Endothelial cell (in vitro differentiated cells): ENCODE measurements at places on chromosomes 5 and 9.

DNA sequence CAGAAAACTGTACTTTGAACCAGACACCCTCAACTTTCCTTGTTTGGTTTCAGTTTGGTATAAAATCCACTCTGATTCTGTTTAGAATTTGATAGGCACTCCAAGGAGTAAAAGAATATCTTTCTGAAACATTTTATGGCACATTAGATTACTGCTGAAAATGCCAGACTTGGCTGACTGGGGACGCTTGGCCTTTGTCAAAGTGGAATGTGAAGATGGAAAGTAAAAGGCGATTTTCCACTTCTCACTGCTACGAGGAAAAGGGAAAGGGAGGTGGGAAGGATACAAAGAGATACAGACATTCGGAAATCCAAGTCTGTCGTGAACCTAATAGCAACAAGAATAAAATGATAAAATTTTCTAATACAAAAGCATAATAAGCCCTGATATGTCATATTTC is 203.9 kb downstream of the DMRT2 start:
- no peaks in the 10 kb centered on the region for H3K27me3 ChIP-seq
- H3K4me1 ChIP-seq: no peaks in the 10 kb centered on the region
- no peak overlapping the region for H3K4me3 ChIP-seq
- DNase-seq: no peak
- no peak overlapping the region for H3K27ac ChIP-seq

DNA sequence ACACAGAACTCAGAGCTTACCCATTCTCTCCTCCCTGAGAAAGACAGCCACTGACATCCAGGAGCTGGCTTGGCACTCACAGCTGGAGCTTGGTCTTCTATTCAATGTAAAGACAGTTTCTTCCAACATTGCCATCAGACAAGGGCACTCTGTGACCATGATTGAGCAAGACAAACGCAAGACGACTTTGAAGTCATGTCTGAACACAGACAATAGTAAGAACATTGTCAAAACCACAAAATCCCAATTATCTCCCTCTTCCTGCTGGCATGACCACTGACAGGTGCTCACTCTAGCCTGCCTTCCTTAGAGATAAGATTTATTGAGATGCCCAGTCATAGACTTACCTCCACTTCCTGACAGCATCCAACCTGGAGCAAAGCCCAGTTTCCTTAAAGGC is 328.0 kb downstream of the MSX2 start:
- no peaks in the 10 kb centered on the region for H3K36me3 ChIP-seq
- no peak overlapping the region for H3K4me3 ChIP-seq
- H3K4me1 ChIP-seq: no peaks in the 10 kb centered on the region
- H3K27ac ChIP-seq: no peak overlapping the region
- H3K27me3 ChIP-seq: no peaks in the 10 kb centered on the region
- DNase-seq: no peak

GRCh38 chr5:121805911-121806310 is 45.8 kb upstream of the FTMT start:
- H3K36me3 ChIP-seq: no peaks in the 10 kb centered on the region
- DNase-seq: no peak
- H3K4me3 ChIP-seq: no peak overlapping the region
- no peak overlapping the region for H3K27ac ChIP-seq
- H3K4me1 ChIP-seq: no peaks in the 10 kb centered on the region

DNA sequence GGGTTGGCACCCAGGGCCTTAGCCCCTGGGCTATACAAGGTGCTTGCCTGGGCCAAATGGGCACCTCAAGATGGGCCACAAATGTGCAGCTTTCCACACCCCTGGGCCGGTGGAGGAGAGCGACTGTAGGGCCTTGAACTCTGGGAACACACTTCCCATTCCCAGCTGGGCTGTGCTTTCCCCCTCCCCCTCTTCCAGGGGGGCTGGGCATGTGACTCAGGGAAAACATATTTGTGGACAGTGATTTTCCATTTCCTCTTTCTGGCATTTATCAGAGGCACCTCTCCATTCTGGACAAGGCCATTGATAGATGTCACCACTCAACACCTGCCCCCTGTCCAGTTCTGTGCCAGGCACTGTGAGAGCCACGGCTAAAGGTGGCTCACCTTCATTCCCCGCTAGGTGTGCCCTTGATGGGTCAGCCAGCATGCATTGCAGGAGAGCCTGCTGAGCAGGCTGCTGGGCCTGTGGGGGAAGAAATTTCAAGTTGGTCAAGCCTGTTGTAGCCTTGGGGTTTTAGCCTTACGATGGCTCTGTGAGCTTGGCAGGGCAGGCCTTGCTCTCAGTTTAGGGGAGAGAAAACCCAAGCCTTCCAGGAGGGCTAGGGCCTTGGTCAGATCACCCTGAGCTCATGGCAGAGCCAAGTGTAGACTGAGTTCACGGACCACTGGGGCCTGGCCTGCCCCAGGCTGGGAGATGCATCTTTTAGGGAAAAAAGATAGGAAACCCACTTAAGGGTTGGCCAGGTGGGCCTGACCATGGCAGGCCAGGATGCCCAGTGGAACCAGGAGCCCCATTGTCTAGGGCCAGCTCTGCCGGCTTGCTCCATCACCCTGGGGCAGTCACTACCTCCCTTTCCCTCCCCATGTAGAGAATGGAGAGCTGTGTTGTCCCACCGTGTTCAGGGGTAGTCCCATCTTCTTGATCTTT is 113.9 kb downstream of the DAB2IP start:
- H3K36me3 ChIP-seq: peaks cover 42% of the 10 kb centered on the region
- H3K27ac ChIP-seq: peak overlapping the region; percentile 52
- peaks cover 23% of the 10 kb centered on the region for H3K4me1 ChIP-seq
- DNase-seq: no peak

DNA sequence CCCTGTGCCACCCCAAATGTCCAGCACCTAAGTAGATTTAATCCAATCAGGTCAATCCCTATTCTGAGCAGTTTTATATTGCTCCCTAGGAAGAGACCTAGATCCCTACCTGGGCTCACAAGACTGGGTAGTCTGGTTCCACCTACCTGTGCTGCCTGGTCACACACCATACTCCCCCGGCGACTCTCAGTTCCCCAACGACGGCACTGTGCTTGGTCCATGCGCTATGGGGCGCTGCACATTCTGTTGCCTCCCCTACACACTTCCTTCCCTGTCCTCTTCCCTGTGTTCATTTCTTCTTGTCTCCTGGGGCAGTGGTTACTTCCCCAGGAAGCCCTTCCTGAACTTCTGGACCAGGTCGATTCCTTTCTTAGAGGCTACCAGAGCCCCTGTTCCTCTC is 109.9 kb upstream of the IL12B start:
- no peak overlapping the region for H3K4me3 ChIP-seq
- H3K4me1 ChIP-seq: peaks cover 4% of the 10 kb centered on the region
- DNase-seq: no peak
- H3K27ac ChIP-seq: no peak overlapping the region
- no peaks in the 10 kb centered on the region for H3K36me3 ChIP-seq

DNA sequence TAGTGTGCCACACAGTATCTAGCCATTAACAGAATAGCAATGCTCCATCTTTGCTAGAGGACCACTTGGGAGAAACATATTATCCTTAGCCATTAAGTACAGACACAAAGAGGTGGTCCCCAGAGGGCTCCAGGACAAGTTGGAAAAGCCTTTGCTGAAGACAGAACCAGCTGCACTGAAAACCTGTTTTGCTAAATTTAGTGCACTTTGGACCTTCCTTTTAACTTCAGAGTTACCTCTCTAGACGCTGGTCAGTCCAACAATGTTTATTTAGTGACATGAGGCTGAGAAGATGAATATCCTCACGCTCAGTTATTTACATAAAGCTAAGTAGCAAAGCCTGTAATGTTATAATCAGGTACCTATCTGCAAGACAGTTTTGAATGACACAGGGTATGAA is 265.0 kb upstream of the ZNF608 start:
- H3K27ac ChIP-seq: no peak overlapping the region
- no peaks in the 10 kb centered on the region for H3K36me3 ChIP-seq
- no peak for DNase-seq
- H3K27me3 ChIP-seq: no peaks in the 10 kb centered on the region

- no peaks in the 10 kb centered on the region for H3K4me1 ChIP-seq
- no peak overlapping the region for H3K27ac ChIP-seq
- H3K4me3 ChIP-seq: peak overlapping the region; percentile 22
- H3K27me3 ChIP-seq: peaks cover 3% of the 10 kb centered on the region
Observed at GRCh38 chr9:32487981-32488380, 38.0 kb downstream of the RIGI start.

GRCh38 chr5:14741131-14741530 is 76.6 kb downstream of the OTULIN start:
- no peak for DNase-seq
- H3K36me3 ChIP-seq: peaks cover 28% of the 10 kb centered on the region
- no peak overlapping the region for H3K4me3 ChIP-seq
- H3K27ac ChIP-seq: no peak overlapping the region
- peaks cover 3% of the 10 kb centered on the region for H3K4me1 ChIP-seq
- peaks cover 5% of the 10 kb centered on the region for H3K27me3 ChIP-seq

- peak overlapping the region; percentile 18 for H3K27ac ChIP-seq
- H3K36me3 ChIP-seq: peaks cover 8% of the 10 kb centered on the region
- no peak for DNase-seq
Observed at GRCh38 chr9:123390337-123391135, 34.5 kb downstream of the CRB2 start.

- no peaks in the 10 kb centered on the region for H3K27me3 ChIP-seq
- no peak overlapping the region for H3K27ac ChIP-seq
- H3K4me1 ChIP-seq: peaks cover 19% of the 10 kb centered on the region
- no peaks in the 10 kb centered on the region for H3K36me3 ChIP-seq
Observed at GRCh38 chr5:158848634-158849033, 251.1 kb downstream of the EBF1 start.

- H3K27me3 ChIP-seq: peaks cover 2% of the 10 kb centered on the region
- no peaks in the 10 kb centered on the region for H3K4me1 ChIP-seq
- no peak overlapping the region for H3K4me3 ChIP-seq
- no peak overlapping the region for H3K27ac ChIP-seq
Observed at GRCh38 chr9:69412741-69413150, 87.7 kb downstream of the ENTREP1 start.

DNA sequence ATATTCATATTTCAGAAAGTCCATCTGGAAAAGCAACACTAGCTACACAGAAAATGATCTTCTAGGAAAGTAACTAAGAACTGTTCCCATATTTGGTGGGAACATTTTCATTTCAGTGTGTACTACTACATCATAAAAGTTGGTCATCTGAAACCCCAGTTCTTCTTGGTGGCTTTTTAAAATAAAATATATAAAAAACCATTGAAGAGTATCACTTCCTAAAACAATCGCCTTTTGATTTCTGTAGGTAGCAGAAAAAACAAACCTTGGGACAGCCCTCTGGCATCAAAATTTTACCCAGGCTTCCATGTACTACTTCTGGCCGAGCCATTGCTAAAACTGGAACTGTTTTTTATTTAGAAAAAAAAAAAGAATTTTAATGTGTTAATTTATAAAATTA is 158.5 kb downstream of the MLLT3 start:
- H3K4me1 ChIP-seq: peaks cover 24% of the 10 kb centered on the region
- H3K27ac ChIP-seq: no peak overlapping the region
- H3K27me3 ChIP-seq: no peaks in the 10 kb centered on the region
- DNase-seq: no peak
- H3K4me3 ChIP-seq: no peak overlapping the region

DNA sequence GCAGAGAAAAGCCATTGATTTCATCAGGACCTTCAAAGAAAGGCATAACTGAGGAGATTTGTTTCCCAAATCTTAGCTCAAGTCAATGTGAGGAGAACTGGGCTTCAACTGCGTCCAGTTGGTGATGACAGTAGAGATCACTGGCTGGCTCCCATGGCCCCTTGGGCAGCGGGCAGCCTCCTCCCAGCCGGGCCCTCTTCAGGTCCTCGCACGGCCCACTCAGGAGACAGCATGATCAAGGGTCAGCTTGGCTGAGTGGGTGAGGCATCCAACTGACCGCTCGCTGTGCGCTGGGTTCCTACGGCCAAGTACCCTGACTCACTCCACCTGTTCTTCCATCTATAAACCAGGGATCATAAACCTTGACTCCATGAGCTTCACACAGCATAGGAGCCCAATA is 274.0 kb downstream of the NSG2 start:
- no peaks in the 10 kb centered on the region for H3K36me3 ChIP-seq
- H3K27ac ChIP-seq: no peak overlapping the region
- H3K4me3 ChIP-seq: no peak overlapping the region
- no peaks in the 10 kb centered on the region for H3K4me1 ChIP-seq
- peaks cover 1% of the 10 kb centered on the region for H3K27me3 ChIP-seq

DNA sequence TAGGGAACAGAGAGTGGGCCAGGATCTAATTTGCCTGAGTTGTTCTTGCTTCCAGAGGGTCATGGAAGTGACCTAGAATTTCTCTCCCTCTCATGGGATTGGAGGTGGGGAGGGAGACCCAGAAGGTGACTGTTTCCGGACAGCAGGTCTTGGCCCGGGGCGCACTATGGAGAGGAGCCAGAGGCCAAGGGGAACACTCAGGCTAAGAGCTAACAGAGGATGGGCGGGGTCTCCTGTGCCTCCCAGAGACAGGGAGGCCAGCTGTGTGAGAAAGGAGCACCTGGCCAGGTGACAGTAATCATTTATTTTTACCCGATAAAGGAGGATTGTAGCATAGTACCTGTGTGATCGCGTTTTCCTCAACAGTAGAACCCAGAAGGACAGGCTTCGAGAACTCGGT is 50.9 kb upstream of the ANKH start:
- no peaks in the 10 kb centered on the region for H3K27me3 ChIP-seq
- no peak overlapping the region for H3K4me3 ChIP-seq
- no peak for DNase-seq
- no peaks in the 10 kb centered on the region for H3K4me1 ChIP-seq

- H3K4me3 ChIP-seq: no peak overlapping the region
- H3K27ac ChIP-seq: no peak overlapping the region
- no peak for DNase-seq
- no peaks in the 10 kb centered on the region for H3K4me1 ChIP-seq
Observed at GRCh38 chr5:121559832-121560231, 291.9 kb upstream of the FTMT start.

GRCh38 chr9:10721301-10721700 is 108.5 kb upstream of the PTPRD start:
- H3K4me3 ChIP-seq: no peak overlapping the region
- no peak for DNase-seq
- H3K27me3 ChIP-seq: no peaks in the 10 kb centered on the region
- H3K27ac ChIP-seq: no peak overlapping the region
- H3K4me1 ChIP-seq: no peaks in the 10 kb centered on the region

DNA sequence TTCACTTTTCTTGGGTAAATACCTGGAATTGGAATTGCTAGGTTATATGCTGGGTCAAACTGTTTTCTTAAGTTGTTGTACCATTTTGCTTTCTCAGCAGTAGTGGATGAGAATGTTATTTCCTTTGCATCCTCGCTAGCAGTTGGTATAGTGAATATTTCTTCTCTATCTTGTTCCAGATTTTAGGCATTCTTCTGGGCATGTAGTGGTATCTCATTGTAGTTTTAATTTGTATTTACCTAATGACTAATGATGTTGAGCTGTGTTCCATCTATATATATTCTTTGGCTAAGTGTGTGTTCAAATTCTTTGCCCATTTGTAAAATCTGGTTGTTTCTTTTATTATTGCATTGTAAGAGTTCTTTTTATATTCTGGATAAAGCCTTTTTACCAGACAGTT is 333.3 kb downstream of the MAT2B start:
- no peak overlapping the region for H3K4me3 ChIP-seq
- H3K4me1 ChIP-seq: no peaks in the 10 kb centered on the region
- H3K27ac ChIP-seq: no peak overlapping the region
- DNase-seq: no peak

- no peak for DNase-seq
- H3K36me3 ChIP-seq: no peaks in the 10 kb centered on the region
- H3K4me1 ChIP-seq: no peaks in the 10 kb centered on the region
- no peak overlapping the region for H3K4me3 ChIP-seq
- no peak overlapping the region for H3K27ac ChIP-seq
Observed at GRCh38 chr9:84337252-84337651, 3.3 kb downstream of the SLC28A3 start.
